HT1080 (cell line): ENCODE measurements at places on chromosomes 16 and 17. TPM values are rescaled to one million over a fixed set of nuclear protein-coding genes. Genes with fewer than 3 reads are reported as not detected.

GRCh38 chr17:63538693-63539595 lies 11.3 kb upstream of the DCAF7 start:
- DNase-seq = no peak

Gene AGRP
- not detected in 2 replicates for total RNA-seq

DNA sequence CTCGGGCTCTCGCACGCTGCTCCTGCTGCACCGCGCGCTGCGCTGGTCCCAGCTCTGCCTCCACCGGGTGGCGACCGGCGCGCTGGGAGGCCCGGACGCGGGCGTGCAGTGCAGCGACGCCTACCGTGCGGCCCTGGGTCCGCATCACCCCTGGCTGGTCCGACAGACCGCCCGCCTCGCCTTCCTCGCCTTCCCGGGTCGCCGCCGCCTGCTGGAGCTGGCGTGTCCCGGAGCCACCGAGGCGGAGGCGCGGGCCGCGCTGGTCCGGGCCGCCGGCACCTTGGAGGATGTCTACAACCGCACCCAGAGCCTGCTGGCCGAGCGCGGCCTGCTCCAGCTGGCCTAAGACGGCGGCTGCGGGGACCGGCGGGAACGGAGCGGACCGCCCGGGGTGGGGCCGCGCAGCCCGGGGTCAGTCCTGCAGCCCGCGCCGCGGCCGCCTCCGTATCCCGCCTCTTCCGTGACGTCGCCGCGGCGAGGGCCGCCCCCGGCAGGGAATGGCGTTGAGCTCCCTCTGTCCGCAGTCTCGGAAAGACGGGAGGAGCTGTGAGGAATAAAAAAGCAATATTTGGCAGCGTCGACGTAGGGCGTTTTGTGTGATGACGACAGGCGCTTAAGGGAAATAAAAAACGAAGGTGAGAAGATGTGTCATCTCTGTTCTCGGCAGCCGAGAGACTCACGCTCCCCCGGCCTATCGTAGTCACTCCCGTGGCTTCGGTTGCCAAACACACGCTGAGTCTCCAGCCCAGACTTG lies 1.4 kb downstream of the GLTPD2 start:
- DNase-seq = peak; percentile 90

Gene CCDC200
- not detected in 2 replicates for total RNA-seq

DNA sequence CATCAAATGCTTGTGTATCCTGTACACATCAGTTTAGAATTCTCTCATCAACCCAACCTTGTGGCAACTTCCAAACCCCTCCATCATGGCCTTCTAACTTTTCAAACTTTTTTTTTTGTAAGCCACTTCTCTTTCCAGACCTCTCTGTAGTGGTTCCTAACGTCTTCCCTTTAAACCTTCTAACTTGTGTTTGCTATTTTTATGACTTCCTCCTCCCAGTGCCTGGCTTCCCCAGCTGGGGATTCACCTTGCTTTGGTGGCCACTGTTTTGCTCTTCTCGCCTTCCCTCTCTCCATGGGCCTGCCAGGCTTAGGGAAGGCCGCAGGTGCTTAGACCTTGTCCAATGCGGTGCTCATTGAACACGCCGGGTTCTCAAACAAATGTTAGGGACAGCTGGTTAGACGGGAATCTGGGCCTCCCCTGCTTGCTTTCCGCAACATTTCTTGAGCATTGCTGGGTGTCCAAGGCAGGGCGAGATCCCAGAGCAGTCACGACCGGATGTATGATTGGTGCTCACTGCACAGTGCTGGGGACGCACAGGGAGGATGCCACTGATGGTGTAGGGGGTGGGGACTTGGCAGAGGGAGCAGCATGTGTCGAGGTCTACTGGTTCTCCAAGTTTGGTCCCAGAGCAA lies 1.1 kb upstream of the XYLT2 start:
- DNase-seq = no peak

DNA sequence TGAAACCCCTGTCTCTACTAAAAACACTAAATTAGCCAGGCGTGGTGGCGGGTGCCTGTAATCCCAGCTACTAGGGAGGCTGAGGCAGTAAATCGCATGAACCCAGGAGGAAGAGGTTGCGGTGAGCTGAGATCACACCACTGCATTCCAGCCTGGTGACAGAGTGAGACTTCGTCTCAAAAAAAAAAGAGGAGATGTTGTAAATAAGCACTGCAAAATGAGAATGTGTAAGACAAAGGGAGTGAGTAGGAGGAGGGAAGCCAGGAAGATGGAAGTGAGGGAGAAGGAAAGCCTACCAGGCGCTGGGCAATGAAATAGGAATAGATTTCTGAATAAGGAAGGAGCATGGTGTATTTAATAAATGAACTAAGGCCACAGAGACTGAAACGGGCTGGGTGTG lies 8.7 kb upstream of the PRPF8 start:
- peak; percentile 85 for DNase-seq

DNA sequence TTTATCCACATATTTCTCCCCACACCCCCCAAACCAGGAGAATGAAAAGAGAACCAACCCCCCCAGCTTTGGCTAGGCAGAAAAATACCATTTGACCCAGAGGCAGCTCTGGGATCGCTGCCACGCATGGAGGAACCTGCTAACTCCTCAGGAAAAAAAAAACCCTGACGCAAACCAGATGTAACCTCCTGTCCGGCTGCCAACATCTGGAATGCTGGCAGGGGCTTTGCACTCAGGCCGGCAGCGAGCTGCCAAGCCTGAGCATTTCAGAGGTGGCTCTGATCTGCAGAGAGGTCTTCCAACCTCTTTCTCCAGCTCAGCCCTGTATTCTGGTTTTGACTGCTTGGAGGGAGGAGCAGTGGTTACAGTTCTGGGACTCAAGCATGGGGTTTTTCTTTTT lies 8.2 kb downstream of the IGFBP4 start:
- no peak for DNase-seq
